Activated CD8-positive, alpha-beta memory T cell treated with anti-CD3 and anti-CD28 coated beads, Interleukin-2, amount 50 U/mL, for 4 hours (primary cell): ENCODE measurements at places on chromosomes 1 and 21.

- DNase-seq = no peak
Observed at GRCh38 chr1:210222340-210223006, 10.1 kb upstream of the SERTAD4 start.

DNA sequence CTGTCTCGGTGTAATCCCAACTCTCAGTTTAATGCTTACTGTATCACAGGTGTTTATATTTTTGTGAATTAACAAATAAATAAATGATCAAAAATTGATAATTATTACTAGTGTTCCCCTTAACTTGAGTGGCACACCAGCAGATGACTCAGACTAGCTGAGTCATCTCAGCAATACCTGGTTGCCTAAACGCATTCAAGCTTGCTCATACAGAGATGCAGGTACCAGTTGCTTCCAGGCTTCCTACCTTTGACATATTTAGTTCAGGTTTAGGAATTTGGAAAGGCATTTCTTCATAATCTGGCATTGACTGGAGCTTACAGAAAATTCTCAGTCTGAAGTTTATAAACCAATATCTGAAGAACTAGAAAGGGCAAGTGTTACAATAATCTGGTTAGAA, 78.9 kb upstream of the LMO4 start:
- DNase-seq = no peak

DNA sequence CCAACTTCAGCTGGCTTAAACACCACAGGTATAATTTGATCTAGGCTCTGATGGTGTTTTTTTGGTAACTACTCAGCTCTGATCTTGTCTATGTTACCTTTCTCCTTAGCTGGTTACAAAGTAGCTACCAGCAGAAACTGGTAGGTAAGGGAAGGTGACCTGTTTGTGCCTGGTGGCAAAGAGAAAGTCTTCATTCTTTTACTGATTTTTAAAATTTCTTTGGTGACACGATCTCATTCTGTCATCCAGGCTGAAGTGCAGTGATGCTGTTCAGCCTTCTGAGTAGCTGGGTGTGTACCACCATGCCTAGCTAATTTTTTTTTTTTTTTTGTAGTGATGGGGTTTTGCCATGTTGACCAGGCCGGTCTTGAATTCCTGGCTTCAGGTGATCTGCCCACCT, 62.4 kb downstream of the RABGAP1L start:
- DNase-seq = no peak

DNA sequence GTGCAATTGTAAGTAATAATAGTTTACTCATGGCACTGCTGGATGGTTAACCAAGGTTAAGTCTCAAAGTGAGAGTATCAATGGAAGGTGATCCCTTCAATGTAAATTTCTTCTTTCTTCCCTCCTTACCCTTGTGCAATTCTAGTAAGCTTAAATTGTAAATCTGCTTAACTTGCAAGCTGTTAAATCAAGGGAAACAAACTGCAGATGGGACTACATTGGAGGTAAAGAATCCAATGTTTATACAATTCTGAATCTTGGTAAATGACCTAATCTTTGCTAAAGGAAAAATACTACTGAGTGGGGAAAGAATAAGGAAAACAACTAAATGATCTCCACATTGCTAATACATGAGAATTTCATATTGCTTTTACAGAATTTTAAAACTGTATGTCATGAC, 6.7 kb upstream of the CD55 start:
- no peak for DNase-seq

DNA sequence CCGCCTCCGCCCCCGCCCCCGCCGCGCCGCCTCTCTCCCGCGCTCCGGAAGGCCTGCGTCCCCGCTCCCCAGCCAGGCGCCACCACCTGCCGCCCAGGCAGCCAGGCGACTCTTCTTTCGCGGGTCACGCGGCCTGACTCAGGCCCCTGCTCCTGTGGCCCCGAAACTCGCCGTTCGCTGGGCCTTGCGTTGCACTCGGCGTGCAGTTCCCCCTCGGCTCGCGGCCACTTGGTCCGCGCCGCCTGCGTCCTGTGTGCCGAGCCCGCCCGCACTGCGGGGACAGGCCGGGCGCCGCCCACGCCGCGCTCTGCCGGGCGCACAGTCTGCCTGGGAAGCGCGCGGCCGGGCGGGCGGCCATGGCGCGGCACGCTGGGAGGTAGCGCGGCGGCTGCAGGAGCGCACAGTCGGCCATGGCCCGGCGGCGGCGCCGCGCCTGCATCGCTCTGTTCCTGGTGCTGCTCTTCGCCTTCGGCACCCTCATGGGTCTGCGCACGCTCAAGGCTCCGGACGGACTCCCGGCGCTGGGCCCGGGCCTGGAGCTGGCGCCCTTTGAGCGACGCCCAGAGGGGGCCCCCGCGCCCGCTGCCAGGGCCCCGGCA, at the start of gene MANEAL:
MANEAL (plus strand) TSS at position 75 of the 599 bp plus-strand sequence; CDS start at position 411, 336 bp downstream.
- DNase-seq = peak; percentile 31
